ENCODE measurements at places on chromosomes 1 and 21.

GRCh38 chr1:44568128-44568900 is 106.0 kb downstream of the TMEM53 start:
- DNase-seq = no peak

- DNase-seq = no peak
These were observed 223.4 kb downstream of the FMN2 start for GRCh38 chr1:240314845-240315801.

DNA sequence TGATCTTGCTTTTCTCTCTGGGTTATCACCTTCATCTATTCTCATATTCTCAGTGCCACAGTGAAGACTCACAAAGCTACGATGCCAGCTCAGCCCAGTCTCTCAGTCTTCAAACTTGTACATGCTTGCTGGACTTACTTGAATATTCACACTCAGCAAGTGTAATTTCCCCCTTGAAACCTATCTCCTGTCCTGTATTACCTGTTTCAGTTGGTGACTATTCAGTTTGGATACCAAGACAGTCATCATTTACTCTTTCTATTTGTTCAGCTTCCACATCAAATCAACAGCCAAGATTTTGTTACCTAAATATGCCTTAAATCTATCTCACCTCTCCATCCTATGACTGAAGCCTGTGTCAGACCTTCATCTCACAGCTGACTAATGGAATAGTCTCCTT is 209.7 kb downstream of the LRRC7 start:
- no peak for DNase-seq

DNA sequence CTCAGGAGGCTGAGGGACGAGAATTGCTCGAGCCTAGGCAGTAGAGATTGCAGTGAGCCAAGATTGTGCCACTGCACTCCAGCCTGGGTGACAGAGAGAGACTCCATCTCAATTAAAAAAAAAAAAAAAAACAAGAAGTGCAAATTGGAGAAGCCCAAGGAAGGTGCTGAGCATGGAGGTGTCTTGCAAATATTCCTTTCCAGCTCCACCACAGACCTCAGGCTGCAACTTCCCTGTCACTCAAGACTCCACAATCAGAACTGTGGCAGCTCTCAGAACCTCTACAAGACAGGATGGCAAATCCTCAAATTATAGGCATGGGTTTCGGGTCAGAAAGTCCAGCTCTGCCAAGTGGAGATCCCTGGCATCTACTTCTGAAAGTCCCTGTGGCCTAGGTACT is 104.4 kb upstream of the TIAM1 start:
- DNase-seq = peak; percentile 35

GRCh38 chr1:193335806-193336428 is 149.5 kb upstream of the B3GALT2 start:
- DNase-seq = no peak
